ENCODE measurements at places on chromosomes 4 and X.

DNA sequence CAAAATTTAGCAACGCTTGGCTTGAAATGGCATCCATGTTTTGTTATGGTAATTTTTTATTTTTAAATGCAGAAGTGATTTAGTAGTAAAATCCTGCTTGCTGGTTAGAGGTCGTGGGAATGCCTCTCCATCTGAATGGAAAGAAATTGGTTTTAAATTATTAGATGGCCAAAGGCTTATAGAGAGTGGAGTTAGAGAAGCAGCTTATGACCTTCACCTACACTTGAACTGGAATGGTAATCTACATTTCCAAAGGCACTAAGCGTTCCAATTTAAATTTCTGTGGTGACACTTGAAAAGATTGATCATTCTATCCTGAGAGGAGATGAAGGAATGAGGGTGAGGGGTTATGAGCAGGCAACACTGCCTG, 280.7 kb downstream of the RAPGEF2 start:
- DNase-seq: no peak
- no peak overlapping the region for H3K27ac ChIP-seq
- H3K36me3 ChIP-seq: no peaks in the 10 kb centered on the region
- no peaks in the 10 kb centered on the region for H3K4me1 ChIP-seq
- no peaks in the 10 kb centered on the region for H3K27me3 ChIP-seq

- peak; percentile 90 for DNase-seq
- peaks cover 9% of the 10 kb centered on the region for H3K4me1 ChIP-seq
- H3K27me3 ChIP-seq: no peaks in the 10 kb centered on the region
- peak overlapping the region; percentile 61 for H3K4me3 ChIP-seq
- no peaks in the 10 kb centered on the region for H3K36me3 ChIP-seq
- H3K27ac ChIP-seq: peak overlapping the region; percentile 49
These were observed 197.3 kb downstream of the OR13H1 start for GRCh38 chrX:131741103-131741581.

GRCh38 chr4:100165809-100166208, 24.5 kb downstream of the DDIT4L start:
- H3K36me3 ChIP-seq: no peaks in the 10 kb centered on the region
- peaks cover 20% of the 10 kb centered on the region for H3K4me1 ChIP-seq
- H3K4me3 ChIP-seq: no peak overlapping the region
- peak overlapping the region; percentile 16 for H3K27ac ChIP-seq
- H3K27me3 ChIP-seq: no peaks in the 10 kb centered on the region

GRCh38 chr4:163107754-163108153, 58.9 kb downstream of the NAF1 start:
- no peaks in the 10 kb centered on the region for H3K27me3 ChIP-seq
- no peak overlapping the region for H3K4me3 ChIP-seq
- no peak overlapping the region for H3K27ac ChIP-seq
- DNase-seq: peak; percentile 65
- H3K36me3 ChIP-seq: no peaks in the 10 kb centered on the region

- H3K27ac ChIP-seq: no peak overlapping the region
- no peaks in the 10 kb centered on the region for H3K27me3 ChIP-seq
- no peak overlapping the region for H3K4me3 ChIP-seq
- no peak for DNase-seq
- no peaks in the 10 kb centered on the region for H3K4me1 ChIP-seq
- no peaks in the 10 kb centered on the region for H3K36me3 ChIP-seq
These were observed 21.2 kb downstream of the SPRY1 start for GRCh38 chr4:123417813-123418212.

GRCh38 chr4:130163701-130164100, 1067.7 kb downstream of the C4orf33 start:
- no peak overlapping the region for H3K4me3 ChIP-seq
- H3K36me3 ChIP-seq: no peaks in the 10 kb centered on the region
- no peaks in the 10 kb centered on the region for H3K4me1 ChIP-seq

GRCh38 chrX:47232803-47233332, at the start of gene USP11:
USP11 (plus strand) TSS chrX:47233009; CDS start chrX:47233044, 35 bp downstream.
- peak; percentile 90 for DNase-seq
- no peaks in the 10 kb centered on the region for H3K27me3 ChIP-seq
- peaks cover 15% of the 10 kb centered on the region for H3K36me3 ChIP-seq
- H3K4me1 ChIP-seq: peaks cover 14% of the 10 kb centered on the region

- H3K4me3 ChIP-seq: no peak overlapping the region
- no peaks in the 10 kb centered on the region for H3K27me3 ChIP-seq
- DNase-seq: no peak
- H3K36me3 ChIP-seq: no peaks in the 10 kb centered on the region
These were observed 10.7 kb upstream of the RBMXL3 start for GRCh38 chrX:115178473-115178872.

GRCh38 chrX:11319806-11320520, 26.8 kb downstream of the AMELX start:
- no peaks in the 10 kb centered on the region for H3K27me3 ChIP-seq
- no peak overlapping the region for H3K4me3 ChIP-seq
- DNase-seq: no peak
- H3K4me1 ChIP-seq: no peaks in the 10 kb centered on the region
- H3K27ac ChIP-seq: no peak overlapping the region
